ENCODE measurements at places on chromosomes 2 and 18.

DNA sequence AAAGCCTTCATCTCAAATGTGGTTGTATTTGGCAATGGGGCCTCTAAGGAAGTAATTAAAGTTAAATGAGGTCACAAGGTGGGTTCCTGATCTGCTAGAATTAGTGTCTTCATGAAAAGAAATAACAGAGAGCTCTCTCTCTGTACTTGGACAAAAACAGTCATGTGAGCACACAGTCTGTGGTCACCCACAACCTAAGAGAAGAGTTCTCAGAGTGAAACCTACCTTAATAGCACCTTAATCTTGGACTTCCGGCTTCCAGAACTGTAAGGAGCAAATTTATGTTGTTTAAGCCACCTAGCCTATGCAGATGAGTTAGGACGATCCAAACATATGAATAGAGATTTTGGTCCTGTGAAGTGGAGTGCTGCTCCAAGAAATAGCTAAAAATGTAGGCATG lies 758.9 kb downstream of the LRRTM4 start:
- DNase-seq: no peak

DNA sequence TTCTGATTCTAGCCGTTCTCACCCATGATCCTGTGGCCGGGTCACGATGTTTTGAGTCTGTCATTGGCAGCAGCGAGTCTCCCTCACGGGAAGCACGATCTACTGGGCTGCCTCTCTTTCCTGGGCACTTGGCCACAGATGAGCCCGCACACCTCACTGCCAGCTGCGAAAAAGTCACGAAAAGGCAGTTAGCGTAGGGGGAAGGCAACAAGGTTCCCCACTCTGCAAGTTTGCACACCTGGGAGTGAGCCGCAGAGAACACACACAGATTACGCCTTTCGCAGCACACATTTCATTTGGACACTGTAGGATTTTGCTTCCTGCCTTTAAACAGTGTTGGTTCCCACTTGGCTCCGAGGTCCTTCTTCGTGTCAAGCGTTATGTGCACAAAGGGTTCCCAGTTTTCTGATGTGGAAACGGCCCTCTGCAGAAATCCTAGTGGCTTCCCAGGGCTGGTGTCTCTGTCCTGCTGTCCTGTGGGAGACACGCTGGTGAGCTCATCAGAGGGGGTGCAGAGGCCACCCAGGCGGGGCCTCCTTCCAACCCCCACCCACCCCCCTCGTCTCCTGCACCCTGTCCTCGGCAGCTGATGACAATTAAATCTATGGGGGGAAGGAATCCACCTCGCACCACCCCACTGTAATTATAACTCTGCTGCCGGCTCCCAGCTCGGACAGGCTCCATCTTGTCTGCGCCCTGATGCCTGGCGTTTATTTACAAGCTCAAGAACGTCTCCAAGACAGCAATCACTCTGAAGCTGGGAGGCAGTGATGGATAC lies 157.3 kb upstream of the SALL3 start:
- no peak for DNase-seq

- no peak for DNase-seq
These were observed 583.7 kb upstream of the HNMT start for GRCh38 chr2:137380610-137381009.

- DNase-seq: no peak
These were observed 13.2 kb downstream of the TSHZ1 start for GRCh38 chr18:75223687-75224347.

GRCh38 chr2:95359031-95359430 lies 43.5 kb upstream of the FAHD2A start:
- DNase-seq: no peak

- DNase-seq: no peak
These were observed 552.9 kb downstream of the FBXO15 start for GRCh38 chr18:73594749-73595148.

- DNase-seq: no peak
These were observed 1142.1 kb downstream of the DPP10 start for GRCh38 chr2:115584507-115584906.

GRCh38 chr2:188050726-188051125 lies 240.9 kb upstream of the GULP1 start:
- no peak for DNase-seq

- DNase-seq: peak; percentile 84
These were observed 116.0 kb downstream of the TNS1 start for GRCh38 chr2:217886720-217887309.

DNA sequence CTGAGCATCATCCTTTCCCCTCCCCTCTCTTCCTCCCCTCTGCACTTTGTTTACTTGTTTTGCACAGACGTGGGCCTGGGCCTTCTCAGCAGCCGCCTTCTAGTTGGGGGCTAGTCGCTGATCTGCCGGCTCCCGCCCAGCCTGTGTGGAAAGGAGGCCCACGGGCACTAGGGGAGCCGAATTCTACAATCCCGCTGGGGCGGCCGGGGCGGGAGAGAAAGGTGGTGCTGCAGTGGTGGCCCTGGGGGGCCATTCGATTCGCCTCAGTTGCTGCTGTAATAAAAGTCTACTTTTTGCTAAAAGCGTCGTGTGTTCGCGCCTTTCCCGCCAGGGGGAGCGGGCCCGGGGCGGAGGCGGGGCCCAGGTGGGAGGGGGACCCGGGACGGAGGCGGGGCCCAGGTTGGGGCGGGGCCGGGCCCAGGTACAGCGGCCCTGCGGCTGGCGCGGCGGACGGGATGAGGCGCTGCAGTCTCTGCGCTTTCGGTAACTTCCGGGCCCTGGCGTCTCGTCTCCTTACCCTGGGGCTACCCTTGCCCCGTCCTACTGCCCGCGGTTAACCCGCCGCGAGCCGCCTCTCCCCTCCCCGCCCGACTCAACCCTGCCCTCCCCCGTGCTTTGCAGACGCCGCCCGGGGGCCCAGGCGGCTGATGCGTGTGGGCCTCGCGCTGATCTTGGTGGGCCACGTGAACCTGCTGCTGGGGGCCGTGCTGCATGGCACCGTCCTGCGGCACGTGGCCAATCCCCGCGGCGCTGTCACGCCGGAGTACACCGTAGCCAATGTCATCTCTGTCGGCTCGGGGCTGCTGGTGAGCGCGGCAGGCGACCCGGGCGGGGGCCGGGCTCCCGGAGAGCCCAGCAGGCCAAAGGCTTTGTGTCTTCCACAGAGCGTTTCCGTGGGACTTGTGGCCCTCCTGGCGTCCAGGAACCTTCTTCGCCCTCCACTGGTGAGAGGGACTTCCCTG lies at the start of gene KRTCAP3:
Gene KRTCAP3, plus strand, starts transcription at position 424 of the 962 bp plus-strand sequence. Its CDS starts 32 bp downstream, at position 456.
- peak; percentile 75 for DNase-seq

DNA sequence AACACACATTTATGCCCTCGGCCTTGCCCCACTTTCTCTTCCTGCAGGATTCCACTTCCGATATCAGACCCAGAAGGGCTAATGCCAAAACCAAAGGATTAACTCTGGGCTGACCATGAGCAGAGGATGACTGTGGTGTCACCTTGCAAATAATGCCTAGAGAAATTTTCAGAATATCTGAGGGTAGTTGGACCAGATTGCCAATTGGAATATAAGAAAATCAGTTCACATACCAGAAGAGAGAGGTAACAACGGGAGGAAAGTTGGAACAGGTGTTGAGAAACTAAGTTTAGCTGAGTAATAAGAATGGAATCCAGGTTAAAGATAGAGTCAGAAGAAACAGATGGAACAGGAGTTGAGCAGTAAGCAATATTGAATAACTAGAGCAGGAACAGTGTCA lies 232.7 kb upstream of the UBE2E3 start:
- no peak for DNase-seq

GRCh38 chr2:224401641-224402342 lies at the start of gene FAM124B:
TSS of gene FAM124B (minus strand) at chr2:224402107. CDS start at chr2:224401768, 339 bp downstream.
- peak; percentile 68 for DNase-seq

GRCh38 chr2:205692104-205692503 lies 9.8 kb downstream of the NRP2 start:
- no peak for DNase-seq

DNA sequence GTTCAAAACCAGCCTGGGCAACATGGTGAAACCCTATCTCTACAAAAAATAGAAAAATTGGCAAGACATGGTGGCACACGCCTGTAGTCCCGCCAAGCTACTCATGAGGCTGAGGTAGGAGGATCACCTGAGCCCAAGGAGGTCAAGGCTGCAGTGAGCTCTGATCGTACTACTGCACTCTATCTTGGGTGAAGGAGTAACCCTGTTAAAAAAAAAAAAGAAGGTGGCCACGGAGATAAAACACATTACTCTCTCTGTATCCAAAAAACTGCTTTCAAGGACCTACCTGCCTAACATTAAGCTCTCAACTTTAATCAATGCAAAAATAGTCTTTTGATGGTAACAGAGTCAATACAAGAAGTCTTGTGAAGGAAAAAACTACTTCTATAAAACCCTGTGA lies 57.3 kb downstream of the BAZ2B start:
- DNase-seq: no peak

DNA sequence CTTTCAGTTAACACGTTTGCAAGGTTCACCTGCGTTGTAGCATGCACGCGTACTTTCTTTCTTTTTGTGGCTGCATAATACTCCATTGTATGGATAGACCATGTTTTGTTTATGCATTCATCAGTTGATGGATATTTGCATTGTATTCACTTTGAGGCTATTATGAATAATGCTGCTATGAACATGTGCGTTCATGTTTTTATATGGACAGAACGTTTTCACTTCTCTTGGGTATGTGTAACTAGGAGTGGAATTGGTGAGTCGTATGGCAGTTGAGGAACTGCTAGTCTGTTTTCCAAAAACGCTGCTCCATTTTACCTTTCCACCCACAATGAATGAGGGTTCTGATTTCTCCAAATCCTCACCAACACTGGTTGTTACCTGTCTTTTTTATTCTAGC lies 244.3 kb downstream of the GLI2 start:
- no peak for DNase-seq

- DNase-seq: no peak
These were observed 26.2 kb downstream of the INPP4A start for GRCh38 chr2:98470851-98471255.

DNA sequence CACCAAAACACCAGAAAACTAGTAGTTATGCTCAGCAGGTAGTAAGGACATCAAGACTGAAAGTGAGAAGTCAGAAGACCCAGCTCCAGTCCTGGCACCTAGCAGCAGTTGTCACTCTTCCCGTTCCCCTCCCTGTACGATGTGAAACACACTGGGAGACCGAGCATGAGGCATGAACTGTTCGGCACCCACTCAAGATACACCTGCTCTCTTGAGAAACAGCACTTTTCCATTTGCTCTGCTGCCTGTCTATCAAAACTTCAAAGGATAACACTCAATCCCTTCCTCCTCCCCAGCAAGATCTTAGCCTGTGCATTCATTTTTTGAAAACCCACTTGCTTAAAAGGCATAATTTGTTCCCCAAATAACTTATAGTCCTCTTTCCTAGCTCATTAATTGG lies 123.9 kb downstream of the PLEKHM3 start:
- DNase-seq: no peak

GRCh38 chr2:118903029-118903351 lies 39.0 kb upstream of the MARCO start:
- no peak for DNase-seq

GRCh38 chr2:205892665-205893259 lies 193.2 kb downstream of the INO80D start:
- no peak for DNase-seq

DNA sequence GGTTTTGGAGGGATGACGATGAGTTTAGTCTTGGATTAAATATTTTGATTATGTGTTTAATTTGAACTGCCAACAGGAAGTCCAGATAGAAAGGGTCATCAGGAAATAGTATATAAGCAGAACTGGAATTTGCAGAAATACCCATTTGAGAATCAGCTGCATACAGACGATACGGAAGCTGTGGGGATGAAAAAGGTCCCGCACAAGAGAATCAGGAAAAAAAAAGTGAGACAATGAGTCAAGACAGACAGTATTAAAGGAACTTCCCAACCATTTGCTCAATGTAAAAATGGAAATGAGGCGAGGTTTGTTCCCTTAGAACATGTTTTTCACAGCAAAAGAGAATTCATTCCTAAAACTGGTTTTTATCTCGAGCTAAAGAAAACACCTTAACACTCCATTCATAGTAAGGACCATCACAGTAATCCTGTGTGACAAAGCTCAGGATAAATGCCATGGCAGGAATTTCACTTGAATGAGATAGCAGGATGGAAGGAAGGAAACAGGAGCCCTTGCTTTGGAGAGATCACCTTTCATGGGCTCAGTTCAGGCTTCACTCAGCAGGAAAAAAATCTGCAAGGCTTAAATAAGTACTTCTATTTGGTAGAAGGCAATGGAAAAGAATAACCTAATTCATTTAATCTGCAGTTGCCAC lies 29.3 kb downstream of the BCL2 start:
- DNase-seq: no peak

DNA sequence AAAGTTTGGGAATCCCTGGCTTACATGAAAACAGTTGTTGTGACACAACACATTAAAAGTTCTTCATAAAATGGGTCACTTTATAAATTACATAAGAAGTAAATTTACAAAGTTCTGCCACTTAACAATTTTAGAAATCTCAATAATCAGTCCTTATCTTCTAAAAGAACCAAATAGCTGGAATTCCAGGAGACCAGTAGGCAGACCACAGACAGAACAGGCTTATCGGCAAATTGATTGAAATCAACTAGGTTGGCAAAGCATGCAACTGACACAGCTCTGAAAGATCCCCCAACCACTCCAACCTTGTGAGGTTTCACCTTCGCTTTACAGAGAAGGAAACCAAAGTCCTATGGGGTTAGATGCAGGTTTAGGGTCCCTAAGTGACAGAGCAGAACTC lies 103.0 kb downstream of the DNER start:
- no peak for DNase-seq

GRCh38 chr2:9092383-9093282 lies 89.1 kb upstream of the MBOAT2 start:
- no peak for DNase-seq

- DNase-seq: no peak
These were observed 446.0 kb downstream of the XIRP2 start for GRCh38 chr2:167334146-167334742.

DNA sequence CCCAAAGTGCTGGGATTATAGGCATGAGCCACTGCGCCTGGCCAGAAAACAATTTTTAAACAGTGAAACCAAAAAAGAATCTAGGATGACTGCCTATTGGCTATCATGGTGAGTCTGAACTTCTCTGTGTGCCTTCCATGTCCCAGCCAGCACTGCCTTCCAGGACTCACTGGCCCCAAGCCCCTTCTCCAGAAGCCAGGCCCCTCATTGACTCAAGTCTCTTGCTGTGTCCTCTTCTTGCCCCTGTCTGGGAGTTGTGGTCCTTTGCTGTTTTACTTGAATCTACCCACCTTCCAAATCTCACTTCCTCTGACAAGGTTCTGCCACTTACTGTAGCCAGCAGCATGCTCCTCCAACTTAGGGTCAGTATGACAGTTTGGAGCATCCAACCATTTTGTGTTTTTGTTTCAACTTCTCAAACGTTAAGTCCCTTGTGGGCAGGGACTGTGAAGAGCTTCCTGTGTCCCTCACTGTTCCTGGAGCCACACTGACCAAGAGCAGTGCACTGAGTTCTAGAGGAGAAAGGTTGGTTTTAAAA lies 41.7 kb downstream of the ST3GAL5 start:
- no peak for DNase-seq

- DNase-seq: peak; percentile 31
These were observed 38.0 kb upstream of the NEDD4L start for GRCh38 chr18:58005885-58006523.

DNA sequence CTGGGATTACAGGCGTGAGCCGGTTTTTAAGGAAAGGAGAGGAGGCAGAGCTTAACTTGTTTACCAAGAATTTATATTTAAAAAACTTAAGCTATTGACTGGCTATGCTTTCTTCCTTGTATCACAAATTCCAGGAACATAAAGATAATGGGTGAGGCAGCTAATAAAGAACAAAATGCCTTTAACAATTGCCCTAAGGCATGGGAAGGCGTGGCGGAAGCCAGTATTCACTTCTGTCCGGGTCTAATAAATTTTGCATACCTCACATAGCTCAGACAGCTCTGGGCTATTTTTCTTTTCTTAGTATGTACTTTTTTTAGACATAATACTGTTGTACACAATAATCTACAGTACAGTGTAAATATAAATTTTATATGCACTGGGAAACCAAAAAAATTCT lies 1.0 kb upstream of the LDAH start:
- DNase-seq: no peak

GRCh38 chr2:182504903-182505302 lies 78.1 kb upstream of the PDE1A start:
- DNase-seq: no peak
